ENCODE measurements at places on chromosomes 6 and 20.
A peak's percentile ranks its signal among the peaks of the same experiment; 100 is the strongest.

- no peak for DNase-seq
Measured at GRCh38 chr6:86203044-86203443, 560.4 kb upstream of the SYNCRIP start.

DNA sequence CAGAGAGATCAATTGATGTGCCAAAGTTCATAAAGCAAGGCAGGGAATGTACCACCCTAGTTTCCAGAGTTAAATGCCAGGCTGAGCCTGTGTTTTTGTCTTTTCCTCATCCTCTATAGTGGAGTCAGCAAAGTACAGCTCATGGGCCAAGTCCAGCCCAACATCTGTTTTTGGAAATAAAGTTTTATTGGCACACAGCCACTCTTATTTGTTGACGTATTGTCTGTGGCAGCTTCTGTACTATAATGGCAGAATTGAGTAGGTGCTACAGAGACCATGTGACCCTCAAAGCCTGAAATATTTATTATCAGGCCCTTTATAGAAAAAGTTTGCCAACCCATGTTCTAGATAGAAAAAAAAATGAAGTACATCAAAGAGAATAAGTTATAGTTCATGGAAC is 187.0 kb downstream of the TSHZ2 start:
- no peak for DNase-seq

DNA sequence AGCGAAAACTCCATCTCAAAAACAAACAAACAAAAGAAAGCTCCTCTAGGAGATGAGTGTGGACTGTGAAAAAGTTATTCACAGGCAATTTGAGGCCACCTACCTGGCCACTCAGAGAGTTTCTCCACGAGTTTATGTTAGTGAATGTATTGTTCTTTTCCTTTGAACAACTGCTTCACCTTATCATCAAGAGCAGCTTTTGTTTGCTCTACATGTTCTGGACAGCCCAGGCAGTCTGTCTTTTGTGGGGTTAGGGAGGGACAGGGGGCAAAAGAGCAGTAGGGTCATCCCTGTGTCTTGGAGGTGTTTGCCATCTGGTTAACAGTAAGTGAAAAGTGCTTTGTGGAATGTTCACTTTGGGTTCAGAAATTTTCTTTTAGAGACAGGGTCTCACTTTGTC is 8.0 kb downstream of the CASS4 start:
- DNase-seq: no peak

GRCh38 chr6:71902261-71902660 is 15.9 kb downstream of the RIMS1 start:
- no peak for DNase-seq

DNA sequence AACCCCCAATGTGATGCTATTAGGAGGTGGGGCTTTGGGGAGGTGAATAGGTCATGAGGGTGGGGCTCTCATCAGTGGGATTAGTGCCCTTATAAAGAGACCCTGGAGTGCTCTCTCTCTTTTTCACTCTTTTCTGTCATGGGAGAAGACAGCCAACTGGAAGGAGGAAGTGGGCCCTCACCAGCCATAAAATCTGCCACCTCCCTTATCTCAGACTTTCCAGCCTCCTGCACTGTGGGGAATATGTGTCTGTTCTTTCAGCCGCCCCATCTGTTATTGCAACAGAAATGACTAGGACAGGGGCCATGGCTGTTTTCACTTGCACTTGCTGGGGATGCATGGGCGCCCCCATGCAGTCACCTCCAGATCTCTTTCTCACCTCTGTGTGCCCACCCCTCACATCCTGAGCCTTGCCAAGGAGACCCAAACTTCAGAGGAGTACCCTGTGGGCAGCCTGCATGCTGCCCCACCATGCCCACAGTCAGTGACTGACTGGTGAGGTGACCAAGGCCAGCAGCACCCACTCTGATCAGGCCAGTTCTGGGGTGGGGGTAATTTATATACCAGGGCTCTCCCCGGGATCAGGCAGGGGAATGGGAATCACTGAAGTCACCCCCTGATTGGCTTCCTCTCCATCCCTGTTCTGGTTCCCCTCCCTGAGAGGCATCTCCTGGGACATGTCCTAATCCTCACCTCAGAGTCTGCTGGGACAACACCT is 118.4 kb downstream of the ANKRD60 start:
- no peak for DNase-seq

GRCh38 chr20:32922466-32922865 is 63.7 kb downstream of the EFCAB8 start:
- DNase-seq: no peak

GRCh38 chr6:30683980-30684338 is 2.5 kb downstream of the PPP1R18 start:
- no peak for DNase-seq

DNA sequence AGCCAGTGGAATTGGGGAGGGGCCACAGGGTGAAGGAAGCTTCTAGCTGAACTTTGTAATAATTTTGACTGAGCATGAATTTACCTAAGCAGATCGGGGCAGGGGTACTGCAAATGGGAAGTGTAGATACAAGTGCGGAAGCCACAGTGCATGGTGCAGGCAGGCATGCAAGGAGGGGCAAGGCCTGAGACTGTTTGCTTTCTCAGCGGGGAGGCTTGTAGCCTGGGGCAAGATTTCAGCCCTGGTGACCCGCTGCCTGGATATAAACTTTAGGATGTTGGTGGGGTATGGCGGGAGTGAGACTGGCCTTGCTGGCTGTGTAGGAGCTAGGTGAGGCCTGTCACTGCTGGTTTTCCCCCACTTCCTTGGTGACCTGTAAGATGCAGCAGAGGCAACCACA is 266.4 kb upstream of the PREP start:
- peak; percentile 59 for DNase-seq

DNA sequence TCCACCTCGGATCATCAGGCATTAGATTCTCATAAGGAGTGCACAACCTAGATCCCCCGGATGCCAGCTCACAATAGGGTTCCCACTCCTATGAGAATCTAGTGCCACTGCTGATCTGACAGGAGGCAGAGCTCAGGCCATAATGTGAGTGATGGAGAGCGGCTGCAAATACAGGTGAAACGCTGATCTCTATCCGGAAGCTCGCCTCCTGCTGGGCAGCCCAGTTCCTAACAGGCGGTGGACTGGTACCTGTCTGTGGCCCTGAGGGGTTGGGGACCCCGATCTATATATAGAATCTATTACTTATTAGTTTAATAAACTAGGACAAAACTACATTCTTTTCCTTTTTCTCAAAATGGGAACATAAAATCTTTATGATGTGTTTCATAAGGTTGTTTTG is 741.9 kb downstream of the RFPL4B start:
- DNase-seq: peak; percentile 54

DNA sequence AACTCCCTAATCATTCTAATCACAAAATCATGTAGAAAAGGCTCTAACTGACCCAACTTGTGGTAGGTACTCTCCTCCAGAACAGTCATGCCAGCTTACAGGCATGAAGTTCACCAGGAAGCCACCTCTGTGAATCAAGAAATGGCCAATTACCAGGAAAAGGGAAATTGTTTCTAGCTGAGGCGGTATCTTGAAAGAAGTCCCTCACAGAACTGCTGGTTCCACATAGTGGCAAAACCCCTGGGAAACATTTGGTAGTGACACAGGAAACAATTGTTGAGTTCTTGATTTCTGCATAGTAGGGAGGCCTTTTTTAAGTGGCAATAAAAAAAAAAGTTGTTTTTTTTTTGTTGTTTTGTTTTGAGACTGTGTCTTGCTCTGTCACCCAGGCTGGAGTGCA is 3.4 kb upstream of the ZHX3 start:
- DNase-seq: no peak

GRCh38 chr6:135145063-135145800 is 35.9 kb upstream of the MYB start:
- no peak for DNase-seq

DNA sequence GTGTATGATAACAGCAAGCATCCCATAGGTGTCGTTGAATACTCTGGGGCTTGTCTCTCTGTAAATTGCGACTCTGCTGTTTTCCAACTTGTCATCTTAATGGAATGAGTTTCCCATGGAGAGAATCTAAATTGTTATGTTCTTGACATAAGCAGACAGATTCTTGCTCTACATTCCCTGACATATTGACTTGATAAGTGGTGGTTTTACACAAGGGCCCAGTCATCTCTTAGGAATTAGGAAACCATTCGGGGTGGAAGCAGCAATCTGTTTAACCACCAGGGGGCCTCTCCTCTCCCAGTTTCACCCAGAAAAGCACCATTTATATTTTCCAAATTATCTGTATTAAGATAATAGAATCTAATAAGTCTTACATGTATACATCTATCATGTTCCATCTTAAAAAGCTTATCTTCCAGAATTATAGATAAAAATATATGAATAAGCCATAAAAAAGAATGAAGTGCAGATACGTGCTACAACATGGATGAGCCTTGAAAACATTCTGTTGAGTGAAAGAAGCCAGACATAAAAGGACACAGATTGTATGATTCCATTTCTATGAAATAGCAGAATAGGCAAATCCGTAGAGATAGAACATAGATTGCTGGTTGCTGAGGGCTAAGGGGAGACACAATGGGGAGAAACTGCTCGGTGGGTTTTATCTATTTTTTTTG is 23.1 kb upstream of the MROH8 start:
- no peak for DNase-seq

DNA sequence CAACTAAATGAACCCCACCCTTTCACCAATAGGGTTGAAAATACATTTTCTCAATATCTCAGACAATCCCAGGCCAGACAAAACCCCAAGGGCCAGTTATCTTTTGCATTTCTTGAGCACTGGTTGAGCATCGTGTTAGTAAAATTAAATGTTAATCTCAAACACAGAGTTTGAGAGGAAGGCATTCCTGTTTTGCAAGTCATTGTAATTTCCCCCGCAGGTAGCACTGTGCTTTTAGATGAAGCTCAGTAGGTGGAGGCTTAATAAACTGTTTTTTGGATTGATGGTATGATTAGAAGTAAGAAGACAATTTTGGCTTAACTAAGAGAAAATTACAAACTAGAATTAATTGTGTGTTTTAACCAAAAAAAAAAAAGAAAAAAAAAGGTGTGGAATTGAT is 998.6 kb upstream of the FLRT3 start:
- DNase-seq: no peak

DNA sequence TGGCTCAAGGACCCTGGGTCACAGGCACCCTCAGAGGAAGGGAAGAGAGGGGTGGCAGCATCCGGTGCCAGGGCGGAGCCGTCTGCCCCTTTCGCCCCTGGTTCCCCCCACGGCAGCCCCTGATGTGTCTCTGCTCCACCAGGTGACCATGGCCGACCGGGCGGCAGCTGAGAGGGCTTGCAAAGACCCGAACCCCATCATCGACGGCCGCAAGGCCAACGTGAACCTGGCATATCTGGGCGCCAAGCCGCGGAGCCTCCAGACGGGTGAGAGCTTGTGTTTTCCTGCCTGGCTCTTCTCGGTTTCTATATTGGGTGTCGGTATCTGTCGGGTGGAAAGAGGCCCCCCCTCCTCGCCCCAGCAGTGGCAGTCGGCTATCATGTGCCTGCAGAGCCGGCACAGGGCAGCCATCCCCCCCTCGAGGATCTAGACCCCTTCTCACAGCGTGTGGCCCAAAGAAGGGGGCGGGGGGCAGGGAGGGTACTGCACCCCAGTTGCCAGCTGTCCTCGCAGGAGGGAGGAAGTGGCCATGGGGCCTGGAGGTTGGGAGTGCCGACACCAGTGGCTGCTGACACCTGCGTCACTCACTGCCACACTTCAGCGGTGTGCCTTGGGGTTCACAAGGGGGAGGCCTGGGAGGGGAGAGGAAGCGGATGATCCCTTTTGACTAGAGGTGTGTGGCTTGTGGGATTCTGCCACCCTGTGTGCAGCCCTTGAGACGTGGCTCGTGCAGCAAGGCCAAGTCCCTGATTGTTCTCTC is 1.5 kb downstream of the RBM38 start:
- DNase-seq: no peak

DNA sequence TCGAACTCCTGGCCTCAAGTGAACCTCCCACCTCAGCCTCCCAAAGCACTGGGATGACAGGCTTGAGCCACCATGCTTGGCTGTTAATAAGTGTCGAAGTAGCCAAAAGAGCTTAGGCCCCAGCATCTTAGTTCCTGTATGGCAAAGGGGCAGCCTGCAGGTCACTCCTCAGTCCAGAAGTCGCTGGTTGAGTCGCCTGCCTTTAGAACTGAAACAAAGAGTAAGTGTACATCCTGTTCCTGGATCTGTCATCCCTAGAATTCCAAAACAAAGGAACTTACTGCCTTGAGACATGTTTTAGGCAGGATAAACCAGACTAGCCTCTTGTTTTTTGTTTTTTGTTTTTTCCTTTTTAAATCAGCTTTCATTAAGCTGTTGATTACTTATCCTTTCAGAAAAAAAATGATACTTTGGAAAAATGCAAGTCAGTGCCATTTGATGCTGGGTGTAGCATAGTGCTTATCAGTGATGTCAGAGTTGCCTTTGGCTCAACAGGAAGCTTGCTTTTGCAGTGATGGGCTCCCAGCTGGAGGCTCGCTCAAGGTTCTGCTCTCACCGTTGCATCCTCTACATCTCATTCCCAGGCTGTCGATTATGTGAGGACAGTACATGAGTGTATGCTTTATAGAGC is 9.0 kb downstream of the ACTR5 start:
- DNase-seq: no peak

- peak; percentile 54 for DNase-seq
Measured at GRCh38 chr6:13194852-13195251, 133.5 kb downstream of the TBC1D7 start.

- DNase-seq: no peak
Measured at GRCh38 chr20:64189530-64189966, 25.3 kb downstream of the MYT1 start.

DNA sequence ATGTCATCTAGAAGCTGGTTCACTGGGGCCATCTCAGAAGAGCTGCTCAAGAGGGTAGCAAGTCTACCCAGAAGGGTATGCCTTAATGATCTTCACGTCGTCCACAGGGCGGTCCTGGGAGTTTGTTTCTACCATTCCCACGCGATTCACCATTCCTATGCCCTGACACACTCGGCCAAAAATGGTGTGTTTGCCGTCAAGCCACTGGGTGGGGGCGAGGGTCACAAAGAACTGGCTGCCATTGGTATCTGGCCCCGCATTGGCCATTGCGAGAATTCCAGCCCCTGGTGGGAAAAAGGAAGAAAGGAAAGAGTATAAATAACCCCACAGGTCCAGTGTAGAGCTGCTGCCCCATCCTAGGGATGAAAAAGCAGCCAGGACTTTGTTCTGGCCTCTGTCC is 16.5 kb upstream of the CPNE5 start:
- peak; percentile 12 for DNase-seq

Data from H9 (cell line).